Ureter (tissue), 1 donor: ENCODE measurements at places on chromosomes 3 and 15.
A peak's percentile ranks its signal among the peaks of the same experiment; 100 is the strongest.

DNA sequence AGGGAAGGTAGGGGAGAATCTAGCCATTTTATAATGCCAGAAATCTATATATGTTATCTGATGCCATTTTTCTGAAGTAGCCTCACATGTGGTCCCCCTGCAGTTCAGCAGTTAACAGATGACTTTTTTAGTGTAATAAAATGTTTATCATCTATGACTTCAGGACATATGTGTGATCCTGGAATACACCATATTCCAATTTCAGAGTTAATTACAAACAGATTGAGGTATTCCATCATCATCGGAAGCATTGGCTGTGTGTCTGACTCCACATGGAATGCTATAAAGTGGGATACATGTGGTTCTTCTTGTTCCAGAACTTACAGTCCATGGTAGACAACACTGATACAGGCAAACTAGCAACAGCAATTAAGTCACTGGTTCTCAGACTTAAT is 45.9 kb upstream of the LIMD1 start:
- DNase-seq = no peak

DNA sequence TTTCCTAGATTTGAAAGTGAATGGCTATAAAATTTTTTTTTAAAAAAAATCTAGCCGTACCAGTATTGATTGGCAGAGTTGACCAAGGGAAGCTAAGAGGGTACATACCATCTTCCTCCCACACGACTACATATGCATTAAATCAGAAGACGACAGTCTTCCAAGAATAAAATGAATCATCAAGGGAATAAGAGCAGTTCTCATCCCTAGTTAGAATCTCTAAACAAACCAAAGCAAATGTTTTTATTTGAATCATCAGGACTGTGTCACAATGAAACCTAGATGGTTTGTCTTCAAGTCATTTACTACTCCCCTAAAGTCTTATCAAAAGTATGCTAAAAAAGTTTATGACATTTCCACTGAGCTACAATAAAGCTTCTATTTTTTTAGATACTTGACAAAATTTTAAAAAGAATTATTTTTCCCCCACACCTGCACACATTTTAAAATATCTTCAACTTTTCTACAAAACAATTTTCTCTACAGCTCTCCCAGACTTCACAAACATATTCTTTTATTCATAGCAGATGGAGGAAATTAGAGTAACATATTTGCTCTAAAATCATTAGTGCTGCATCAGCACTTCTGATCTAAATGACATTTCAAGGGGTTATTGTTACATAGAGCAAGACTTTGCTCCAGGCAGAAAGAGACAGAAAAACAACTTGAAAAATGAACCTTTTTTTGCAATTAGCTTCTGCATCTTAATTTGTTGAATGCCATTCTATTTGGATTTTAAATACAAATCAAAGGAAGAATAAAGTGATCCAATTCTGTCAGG is 547.1 kb downstream of the FHIT start:
- no peak for DNase-seq

GRCh38 chr3:2166552-2166951 is 67.9 kb downstream of the CNTN4 start:
- DNase-seq = no peak

DNA sequence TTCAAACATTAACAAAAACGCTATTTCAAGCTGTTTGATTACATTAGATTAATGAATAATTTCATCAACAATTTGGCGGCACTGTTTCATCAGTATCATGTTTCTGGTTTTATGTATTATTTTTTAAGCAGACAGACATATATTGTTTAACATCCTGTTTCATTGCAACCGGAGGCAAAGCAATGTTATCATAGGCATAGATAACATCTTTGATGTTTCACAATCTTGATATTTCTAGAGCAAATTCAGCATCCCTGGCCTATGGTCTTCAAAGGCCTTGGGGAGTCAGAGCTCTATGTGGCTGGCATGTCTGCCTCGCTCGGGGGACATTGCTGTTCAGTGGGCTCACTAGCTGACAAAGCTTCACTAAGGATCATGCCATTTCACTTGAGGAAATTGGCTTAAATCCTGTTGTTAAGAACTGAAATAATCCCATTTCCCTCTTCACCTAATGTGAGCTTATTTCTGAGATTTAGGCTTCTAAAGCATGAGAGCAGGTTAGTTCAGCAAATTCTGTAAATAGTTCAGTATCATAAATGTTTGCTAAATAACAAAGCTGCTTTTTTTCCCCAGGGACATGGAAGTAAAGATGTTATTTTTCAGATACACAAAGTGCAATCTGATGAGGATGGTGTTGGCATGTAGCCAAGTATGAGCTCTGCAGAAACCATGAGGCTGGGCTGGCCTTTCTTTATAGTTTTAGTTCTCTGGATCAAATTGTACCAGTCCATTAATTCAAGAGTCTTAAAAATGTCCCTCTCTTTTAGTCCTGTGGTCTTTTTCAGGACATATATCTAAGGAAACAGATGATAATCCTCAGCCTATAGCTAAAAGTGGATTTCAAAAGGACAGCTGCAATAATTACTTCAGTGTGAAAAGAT is 941.4 kb downstream of the PLOD2 start:
- no peak for DNase-seq

- DNase-seq = no peak
These were observed 203.7 kb downstream of the ABHD5 start for GRCh38 chr3:43894176-43895049.

- no peak for DNase-seq
These were observed 109.7 kb upstream of the PDZRN3 start for GRCh38 chr3:73734211-73735089.

DNA sequence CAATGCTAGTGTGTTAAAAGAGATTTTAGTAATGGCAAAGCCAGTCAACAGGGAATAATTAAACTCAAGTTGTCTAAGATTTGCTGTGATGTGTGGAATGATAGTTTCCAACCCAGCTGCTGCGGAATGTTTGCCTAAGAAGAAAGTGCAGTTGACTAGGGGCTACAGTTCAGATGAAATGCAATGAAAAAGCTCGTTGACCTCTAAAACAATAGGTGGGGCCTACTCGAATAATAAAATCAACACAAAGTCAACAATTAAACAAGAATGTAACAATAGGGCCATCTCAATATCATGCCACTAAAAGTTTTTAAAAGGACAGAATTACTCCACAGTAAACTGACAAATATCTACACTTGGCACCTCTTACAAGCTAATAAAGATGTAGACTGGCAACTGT is 484.2 kb downstream of the MECOM start:
- DNase-seq = no peak

GRCh38 chr3:32703491-32703972 is 18.5 kb downstream of the CNOT10 start:
- DNase-seq = no peak

GRCh38 chr3:68988740-68989139 is 24.7 kb downstream of the EOGT start:
- DNase-seq = no peak

DNA sequence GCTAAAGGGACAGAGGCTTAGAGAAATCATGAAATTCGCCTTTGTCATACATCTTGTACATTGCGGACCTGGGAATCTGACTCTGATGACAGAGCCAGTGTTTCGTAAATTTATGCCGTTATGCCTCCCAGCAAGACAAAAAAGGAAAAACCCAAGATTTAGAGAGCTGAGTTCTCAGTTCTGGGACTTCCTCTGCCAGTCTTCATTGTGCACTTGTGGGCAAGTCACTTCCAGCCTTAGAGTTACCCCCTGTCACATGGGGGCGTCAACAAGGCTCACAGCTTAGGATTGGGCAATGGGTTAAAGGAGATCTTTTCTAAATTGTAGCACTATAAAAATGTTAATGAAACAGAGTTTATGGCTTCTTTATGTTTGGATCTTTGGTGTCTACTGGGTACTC is 41.9 kb upstream of the MITF start:
- no peak for DNase-seq

GRCh38 chr3:45249391-45249790 is 23.3 kb upstream of the TMEM158 start:
- DNase-seq = no peak

DNA sequence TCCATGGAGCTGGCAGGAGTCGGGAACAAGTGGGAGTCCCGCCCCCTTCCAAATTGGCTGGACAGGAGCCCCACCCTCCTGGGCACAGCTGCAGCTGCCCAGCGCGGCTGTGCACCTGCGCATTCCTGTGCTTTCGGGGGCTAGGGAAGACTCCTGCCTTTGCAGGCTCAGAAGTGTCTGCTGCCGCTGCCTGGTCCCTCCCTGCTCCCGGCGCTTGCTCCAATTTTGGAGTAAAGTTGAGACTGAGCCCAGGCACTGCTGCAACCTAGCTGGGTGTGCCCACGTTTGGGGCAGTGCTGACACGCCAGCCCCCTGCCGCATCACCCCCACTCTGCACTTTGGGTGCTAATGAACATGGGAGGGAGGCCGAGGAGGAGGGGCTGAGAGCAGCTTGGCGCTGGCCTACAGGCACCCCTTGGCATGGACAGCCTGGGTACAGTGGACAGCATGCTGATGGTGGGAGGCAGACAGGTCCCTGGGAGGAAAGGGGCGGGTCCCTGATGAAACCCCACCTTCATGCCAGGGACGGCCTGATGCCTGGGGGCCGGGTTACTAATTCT is 399.2 kb upstream of the CNTN4 start:
- DNase-seq = no peak

- no peak for DNase-seq
These were observed 433.4 kb downstream of the PYDC2 start for GRCh38 chr3:191894406-191894805.

- no peak for DNase-seq
These were observed 25.8 kb downstream of the RAF1 start for GRCh38 chr3:12638105-12638504.

DNA sequence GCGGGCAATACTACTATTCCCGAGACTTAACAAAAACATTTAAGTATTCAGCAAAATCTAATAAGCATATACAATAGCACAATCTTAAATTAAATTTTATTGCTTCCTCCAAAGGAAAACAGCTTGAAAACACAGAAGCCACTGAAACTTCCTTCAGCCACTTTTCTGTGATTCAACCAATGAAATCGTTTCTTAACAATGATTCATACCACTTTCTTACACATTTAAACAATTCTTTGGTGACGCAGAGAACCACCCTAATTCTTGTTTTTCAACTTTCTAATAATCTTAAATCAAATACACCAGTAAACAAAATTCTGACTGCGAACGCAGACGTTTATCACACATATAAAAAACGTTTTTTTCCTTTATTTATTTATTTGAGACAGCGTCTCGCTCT is 4.1 kb downstream of the TJP1 start:
- no peak for DNase-seq

- no peak for DNase-seq
These were observed 507 bp upstream of the MRPL3 start for GRCh38 chr3:131503320-131503635.

DNA sequence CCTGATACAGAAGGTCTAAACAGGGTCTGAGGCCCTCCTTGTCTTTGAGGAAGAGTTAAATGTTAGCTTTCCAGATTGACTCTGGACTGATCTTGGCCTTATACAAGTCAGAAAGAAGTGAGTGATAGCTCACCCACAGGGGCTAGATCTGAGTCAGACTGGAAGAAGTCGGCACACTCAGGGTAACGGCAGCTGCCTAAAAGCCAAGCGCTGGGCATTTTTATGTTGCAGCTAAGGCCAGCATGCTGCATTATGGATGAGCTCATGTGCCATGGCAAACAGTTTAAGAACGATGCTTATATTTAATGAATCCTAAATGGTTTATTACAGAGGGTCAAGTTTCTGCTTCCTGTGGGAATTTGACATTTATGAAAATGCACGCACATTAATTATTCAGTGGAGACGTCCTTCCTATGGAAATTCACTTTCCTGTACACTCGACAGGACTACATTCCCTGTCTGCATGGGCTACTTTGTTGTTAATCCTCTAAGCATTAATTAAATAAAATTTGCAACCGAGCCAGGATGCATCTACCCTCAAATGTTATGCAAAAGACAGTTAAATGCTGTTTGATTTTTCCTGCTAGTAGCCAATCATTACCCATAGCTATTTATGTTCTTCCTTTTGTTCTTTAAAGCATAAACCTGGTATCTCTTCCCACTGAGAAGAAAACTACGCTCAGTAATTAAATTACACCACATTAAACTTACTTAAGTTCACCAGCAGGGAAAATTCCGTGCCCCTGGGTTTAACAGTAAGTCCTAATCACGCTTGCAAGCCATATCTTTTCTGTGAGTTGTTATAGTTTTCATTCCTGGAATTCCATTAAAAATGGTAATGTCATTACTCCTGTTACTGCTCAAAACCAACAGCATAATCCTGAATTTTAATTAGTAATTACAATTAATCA is 762.7 kb upstream of the CFAP20DC start:
- DNase-seq = no peak

- DNase-seq = no peak
These were observed 98.4 kb downstream of the NAALADL2 start for GRCh38 chr3:174957551-174958001.

DNA sequence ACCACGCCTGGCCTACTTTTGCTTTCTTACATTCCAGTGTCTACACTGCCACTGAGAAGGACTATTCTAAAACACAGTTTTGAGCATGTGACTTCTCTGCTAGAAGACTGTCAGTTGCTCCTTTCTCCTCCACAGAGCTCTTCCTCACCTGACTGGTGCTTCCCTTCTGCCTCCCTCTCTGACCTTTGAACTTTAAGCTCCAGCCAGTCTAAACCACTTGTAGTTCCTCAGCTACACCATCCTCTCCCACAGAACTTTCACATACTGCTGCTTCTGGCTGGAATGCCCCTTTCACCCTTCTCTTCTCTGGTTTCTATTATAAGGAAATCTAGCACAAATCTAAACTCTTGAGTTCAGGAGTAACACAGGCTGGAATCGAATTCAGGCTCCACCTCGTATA is 9.1 kb downstream of the NCEH1 start:
- no peak for DNase-seq

GRCh38 chr3:14230729-14231128 is 52.1 kb downstream of the LSM3 start:
- peak; percentile 23 for DNase-seq

- no peak for DNase-seq
These were observed 11.2 kb upstream of the SEMA4B start for GRCh38 chr15:90189781-90190467.

GRCh38 chr3:8608791-8609467 is 35.7 kb downstream of the SSUH2 start:
- DNase-seq = no peak

GRCh38 chr15:91196768-91197167 is 96.7 kb downstream of the SV2B start:
- no peak for DNase-seq

GRCh38 chr3:151708868-151709267 is 24.9 kb upstream of the AADACL2 start:
- DNase-seq = no peak

- DNase-seq = no peak
These were observed 380.1 kb upstream of the GBE1 start for GRCh38 chr3:82141592-82141991.

GRCh38 chr15:67901922-67902321 is 62.1 kb upstream of the RNU6-1 start:
- DNase-seq = no peak

- DNase-seq = no peak
These were observed 50.3 kb downstream of the SHQ1 start for GRCh38 chr3:72797773-72798543.

GRCh38 chr3:31232055-31233025 is 300.4 kb upstream of the STT3B start:
- DNase-seq = no peak

DNA sequence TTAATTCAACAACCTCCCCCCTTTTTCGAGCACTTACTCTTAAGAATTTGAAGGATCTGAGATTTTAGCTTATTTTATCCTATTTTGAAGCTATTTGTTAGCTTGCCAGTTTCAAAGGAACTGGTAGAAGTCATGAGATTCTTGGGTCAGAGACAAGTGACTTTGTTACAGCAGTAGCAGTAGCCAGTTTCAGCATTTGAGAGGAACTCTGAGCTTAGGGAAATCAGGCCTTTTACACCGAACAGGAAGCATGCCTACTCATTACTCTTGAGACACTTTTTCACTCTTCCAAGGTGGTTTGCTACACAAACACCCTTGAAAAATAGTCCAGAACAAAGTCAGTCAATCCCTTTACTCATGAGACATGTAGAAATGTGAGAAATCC is 24.5 kb upstream of the TM4SF1 start:
- no peak for DNase-seq
